ENCODE measurements at places on chromosomes 11 and 22.

DNA sequence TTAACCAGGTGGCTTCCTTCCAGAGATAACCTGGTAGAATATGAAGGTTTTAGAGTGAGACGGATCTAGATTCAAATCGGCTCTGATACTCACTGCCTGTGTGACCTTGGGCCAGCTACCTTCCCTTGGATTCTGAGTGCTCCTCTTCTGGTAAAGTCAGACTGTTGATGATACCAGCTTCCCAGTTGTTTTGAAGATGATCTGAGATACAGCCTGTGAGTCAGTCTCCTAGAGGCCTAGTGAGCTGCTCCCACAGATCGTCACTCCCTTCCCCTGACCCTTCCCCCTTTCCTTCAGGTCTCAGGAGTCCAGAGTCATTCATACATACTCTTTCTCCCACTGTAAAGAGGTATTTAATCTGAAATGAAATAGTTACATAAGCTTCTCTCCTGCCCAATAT lies 207.8 kb downstream of the GRIK4 start:
- no peak for DNase-seq

GRCh38 chr22:17785185-17786184 lies 11.2 kb upstream of the BID start:
- peak; percentile 49 for DNase-seq

DNA sequence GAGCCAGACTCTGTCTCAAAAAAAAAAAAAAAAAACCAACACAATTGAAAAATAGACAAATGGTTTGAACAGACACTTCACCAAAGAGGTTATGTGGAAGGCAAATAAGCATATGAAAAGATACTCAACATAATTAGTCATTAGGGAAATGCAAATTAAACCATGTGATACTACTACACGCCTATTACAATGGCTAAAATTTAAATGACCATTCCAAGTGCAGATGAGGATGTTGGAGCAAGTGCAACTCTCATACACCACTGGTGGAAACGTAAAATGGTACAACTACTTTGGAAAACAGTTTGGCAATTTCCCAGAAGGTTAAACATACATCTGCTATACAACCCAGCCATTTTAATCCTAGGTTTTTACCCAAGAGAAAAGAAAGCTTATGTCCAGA lies 24.3 kb downstream of the EIF4ENIF1 start:
- no peak for DNase-seq

- no peak for DNase-seq
Measured at GRCh38 chr11:36268337-36268985, 20.8 kb downstream of the COMMD9 start.

- no peak for DNase-seq
Measured at GRCh38 chr11:63564056-63564774, 1.0 kb upstream of the PLAAT2 start.

DNA sequence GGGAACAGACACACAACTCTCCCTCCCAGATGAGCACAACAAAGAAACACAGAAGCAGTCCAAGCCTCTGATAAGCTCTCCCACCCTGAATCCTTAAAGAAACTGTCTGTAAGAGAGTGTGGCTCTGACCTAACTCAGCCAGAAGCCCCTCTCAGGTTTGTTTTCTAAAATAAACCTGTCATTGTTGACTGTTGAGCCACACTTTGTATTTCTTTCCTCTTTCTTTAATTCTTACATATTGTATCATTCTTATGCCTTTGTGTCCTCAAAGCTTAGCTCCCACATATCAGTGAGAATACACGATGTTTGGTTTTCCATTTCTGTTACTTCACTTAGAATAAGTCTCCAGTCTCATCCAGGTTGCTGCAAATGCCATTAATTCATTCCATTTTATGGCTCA lies 7.8 kb upstream of the OR8D2 start:
- no peak for DNase-seq

DNA sequence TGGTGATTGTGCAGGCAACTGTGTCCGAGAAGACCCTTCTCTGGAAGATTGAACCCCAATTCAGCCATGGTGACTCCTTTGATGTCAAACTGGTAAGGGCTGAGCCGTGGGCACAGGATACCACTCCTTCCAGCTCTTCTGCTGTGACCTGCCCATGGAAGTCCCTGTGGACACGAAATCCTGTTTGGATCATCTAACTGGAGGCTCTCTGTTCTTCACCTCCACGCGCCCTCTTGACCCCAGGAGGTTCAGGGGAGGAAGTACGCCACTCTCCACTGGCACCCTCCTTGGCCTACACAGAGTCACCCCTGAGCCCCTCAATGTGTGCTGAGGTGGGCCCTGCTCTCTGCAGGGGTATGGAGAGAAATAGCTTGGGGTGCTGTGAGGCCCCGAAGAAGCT lies 810 bp downstream of the ISX start:
- no peak for DNase-seq

DNA sequence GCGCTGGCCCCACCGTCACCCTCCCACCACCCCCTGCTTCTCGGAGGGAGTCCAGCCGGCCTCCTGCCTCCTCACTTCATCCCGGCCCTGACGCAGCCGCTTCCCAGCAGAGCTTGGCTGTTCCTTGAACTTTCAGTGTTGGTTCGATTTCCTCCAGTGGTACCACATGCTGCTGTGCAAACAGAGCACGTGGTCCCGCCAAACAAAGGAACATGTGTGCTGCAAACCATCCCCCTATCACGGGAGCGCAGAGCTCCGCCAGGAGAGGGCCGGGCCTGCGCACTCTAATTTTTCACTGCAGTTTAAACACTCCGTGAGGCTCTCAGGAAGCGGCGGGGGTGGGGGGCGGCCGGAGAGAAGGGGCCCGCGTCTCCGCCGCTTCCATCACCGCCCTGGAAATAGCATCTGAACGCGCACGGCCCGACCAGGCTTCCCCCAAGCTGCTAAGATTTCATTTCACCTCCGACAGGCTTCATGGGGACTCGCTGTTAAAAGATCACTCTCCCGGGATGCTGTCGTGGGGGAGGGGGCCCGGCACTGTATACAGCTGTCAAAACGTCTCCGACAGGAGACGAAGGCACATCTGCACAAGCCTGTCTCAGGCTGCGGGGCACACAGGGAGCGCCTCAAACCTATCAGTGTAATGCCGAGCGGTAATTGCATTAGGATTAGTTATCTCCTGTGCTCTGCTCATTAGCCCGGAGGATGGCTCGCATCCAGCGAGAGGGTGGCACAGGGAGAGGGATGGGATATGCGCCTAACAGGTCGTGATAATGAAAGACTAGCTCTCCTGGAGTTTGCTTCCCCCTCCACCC lies 269.9 kb upstream of the SORL1-AS1 start:
- no peak for DNase-seq

- DNase-seq, result no peak
Measured at GRCh38 chr11:117044287-117045035, 53.8 kb downstream of the SIK3 start.

GRCh38 chr11:109222761-109223160 lies 199.2 kb upstream of the C11orf87 start:
- DNase-seq, result no peak

GRCh38 chr22:25745341-25746011 lies 3.5 kb downstream of the MYO18B start:
- no peak for DNase-seq

- peak; percentile 78 for DNase-seq
Measured at GRCh38 chr11:59216641-59217564, 4.2 kb upstream of the MPEG1 start.

DNA sequence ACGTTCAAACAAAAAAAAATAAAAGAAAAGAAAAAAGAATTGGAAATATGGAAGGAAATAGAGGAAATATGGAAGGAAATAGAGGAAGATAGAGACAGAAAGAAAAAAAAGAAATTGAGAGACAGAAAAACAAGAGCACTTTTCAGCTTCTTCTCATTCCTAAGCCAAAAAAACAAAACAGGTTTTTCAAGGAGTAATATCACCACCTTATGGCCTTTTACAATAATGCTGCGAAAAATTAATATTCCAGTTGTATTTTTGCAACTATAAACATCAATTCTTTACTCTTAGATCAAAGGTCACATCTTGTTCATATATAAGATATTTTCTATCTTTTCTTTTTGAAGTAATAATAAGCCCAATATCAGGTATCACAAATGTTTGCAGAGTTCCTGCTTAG lies 328.3 kb downstream of the FAT3 start:
- no peak for DNase-seq

DNA sequence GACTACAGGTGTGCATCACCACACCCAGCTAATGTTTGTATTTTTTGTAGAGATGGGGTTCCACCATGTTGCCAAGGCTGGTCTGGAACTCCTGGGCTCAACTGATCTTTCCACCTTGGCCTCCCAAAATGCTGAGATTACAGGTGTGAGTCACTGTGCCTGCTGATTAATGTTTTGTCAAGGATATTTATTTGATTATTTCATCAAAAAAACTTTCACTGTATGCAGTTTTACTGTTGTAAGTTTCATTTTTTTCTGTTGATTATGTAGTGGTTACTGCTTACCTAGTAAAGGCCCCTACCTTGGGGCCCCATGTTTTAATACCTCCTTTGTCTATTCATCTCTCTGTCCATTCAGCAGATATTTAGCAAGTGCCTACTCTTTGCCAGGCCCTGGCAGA lies 16.7 kb upstream of the FAM168A start:
- DNase-seq, result no peak

- peak; percentile 60 for DNase-seq
Measured at GRCh38 chr22:44697423-44698141, 4.4 kb upstream of the PRR5 start.

- no peak for DNase-seq
Measured at GRCh38 chr22:46075764-46076531, 74.4 kb upstream of the PPARA start.

DNA sequence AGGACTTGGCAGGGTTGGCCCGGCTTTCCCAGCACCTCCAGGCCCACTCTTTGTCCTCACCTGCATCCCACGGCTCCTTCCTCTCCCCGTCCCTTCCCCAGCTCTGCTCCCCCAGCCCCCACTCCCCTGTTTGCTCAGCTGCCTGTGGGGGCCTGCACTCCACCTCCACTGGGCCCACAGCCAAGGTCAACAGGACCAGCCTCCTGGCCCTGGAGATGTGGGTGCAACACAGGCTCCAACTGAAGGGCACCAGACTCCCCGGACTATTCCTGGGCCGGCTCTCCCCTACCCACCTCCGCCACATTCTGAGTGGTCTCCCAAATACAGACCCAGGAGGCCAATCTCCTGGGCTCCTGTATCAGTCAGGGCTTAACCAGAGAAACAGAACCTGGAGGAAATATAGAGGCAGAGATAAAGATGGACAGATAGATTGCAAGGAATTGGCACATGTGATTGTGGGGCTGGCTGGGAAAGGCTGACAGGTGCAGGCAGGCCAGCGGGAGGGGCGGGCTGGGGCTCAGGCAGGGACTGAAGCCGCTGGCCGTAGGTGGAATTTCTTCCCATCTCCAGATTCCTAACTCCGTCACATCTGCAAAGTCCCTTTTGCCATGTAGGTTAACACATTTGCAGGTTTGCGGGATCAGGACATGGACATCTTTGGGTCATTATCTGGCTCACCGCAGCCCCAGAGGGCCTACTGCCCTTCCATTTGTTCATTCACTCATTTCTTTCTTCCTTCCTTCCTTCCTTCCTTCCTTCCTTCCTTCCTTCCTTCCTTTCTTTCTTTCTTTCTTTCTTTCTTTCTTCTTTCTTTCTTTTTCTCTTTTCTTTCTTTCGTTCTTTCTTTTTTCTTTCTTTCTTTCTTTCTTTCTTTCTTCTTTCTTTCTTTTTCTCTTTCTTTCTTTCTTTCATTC lies 45.8 kb upstream of the MYH9 start:
- DNase-seq, result no peak

- no peak for DNase-seq
Measured at GRCh38 chr11:71562120-71562519, 3.2 kb upstream of the KRTAP5-10 start.

DNA sequence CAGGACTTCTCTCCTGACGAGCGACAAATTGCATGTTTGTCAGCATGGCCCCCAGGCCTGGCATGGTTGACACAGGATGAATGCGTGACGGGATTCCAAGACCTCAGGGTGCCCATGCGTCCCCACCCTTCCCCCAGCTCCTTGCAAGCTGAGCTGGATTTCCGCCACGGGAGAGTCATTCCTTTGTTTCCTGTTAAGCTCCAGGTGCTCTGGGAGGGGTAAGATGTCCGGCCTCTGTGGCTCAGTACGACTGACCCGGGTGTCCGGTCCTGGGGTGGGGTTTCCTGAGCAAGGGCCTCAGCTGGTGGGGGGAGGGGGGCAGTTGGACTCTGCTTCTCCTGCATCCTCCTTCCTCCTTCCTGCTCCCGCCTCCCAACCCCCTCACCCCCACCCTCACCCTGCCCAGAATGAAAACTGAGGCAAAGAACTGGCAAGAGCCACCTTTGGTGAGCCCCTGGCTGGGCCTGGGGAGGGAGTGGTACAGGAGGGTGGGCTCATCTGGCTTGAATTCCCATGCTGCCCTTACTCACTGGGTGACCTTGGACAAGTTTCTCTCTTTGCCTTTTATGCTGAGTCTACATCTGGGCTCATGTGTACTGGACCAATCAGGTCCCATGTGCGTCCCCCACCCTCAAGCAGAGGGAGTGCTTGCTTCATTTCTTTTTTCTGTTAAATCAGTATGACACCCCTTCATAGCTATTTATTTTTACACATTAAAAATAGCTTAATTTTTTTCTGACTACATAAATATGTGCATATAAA lies 2.5 kb downstream of the CDC42EP2 start:
- no peak for DNase-seq

- no peak for DNase-seq
Measured at GRCh38 chr11:71238941-71239340, 13.4 kb downstream of the SHANK2 start.

- DNase-seq, result no peak
Measured at GRCh38 chr22:20228055-20228938, 39.8 kb downstream of the RTN4R start.

- no peak for DNase-seq
Measured at GRCh38 chr11:97229936-97230335, 840.1 kb downstream of the JRKL start.

DNA sequence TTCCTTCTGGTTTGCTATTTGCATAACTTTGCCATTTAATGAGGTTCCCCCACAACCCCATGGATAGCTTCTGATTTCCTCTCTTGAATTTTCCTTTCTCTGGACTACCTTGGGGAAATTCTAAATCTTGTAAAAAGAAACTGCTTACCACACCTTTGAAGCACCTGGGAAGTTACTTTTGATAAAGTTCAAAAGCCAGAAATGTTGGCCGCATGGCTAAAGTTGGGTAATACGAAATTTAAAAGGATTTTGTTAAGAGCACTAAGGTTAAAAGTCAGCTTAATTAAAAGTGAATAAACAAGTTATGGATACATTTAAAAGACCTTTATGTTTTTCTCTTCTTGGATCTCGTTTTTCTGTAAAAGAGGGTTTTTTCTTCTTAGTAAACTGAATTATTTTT lies 5.5 kb downstream of the CASP4 start:
- no peak for DNase-seq

DNA sequence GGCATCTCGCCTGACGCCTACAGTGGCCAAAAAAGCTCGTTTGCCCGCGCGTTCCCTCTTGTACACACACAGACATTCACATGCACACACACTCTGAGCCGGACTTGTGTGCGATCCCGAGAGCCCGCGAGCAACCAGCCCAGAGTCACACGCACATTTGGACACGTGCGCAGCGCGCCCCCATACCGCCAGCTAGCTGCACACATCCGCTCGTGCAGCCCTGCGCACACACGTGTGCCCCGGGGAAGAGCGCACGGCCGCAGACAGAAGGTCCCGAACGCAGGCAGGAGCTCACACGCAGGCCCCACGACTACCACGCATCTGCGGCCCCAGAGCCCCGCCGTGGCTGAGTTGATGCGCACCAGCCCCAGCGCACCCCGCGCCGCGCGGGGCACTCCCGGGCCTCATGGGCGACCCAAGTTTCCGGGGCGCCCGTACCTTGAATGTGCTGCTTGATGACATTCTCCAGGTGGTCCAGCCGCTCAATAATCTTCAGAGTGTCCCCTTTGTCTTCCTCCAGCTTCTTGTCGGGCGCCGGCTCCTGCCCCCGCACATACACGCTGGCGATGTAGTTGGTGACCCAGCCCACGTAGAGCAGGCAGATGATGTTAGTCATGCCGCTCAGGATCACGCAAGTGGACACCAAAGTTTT lies 758 bp downstream of the GALNT18 start:
- peak; percentile 74 for DNase-seq
